GM23338 (cell line): ENCODE measurements at places on chromosomes 4 and X. TPM values are rescaled to one million over a fixed set of nuclear protein-coding genes. Genes with fewer than 3 reads are reported as not detected.

DNA sequence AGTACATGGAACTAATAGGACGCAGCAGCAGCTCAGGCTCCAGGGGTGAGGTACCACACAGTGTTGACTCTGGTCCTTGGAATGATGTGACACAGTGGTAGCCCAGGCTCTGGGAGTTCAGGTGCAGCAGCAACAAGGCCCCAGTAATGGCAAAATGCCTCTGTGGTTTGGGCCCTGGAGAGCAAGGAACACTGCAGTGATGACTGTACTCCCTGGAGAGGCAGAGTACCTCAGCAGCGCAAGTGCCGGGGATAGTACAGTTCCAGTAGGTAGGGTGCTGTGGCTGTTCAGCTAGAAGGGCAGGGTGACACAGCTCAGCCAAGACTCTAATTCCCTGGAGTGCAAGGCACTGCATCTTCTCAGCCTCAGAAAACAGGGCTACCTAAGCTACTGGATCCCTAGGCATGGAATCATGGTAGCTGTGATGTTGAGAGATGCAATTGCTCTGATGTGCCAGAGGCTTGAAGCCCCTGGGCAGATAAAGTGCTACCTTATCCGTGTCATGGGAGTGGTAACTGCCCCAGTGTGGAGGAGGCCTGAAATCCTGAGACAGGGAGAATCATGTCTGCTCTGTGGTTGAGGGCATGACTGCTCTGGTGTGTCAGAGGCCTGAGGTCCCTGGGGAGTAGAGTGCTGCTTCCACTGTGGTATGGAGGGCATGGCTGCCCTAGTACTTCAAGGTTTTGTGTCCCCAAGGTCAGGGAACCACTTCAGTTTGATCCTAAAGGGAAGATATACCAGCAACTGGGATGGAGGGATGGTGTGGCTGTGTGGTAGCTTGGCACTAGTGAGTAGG, 55.2 kb downstream of the AREG start:
- DNase-seq = no peak
- no peaks in the 10 kb centered on the region for H3K4me1 ChIP-seq
- H3K27ac ChIP-seq = no peak overlapping the region

DNA sequence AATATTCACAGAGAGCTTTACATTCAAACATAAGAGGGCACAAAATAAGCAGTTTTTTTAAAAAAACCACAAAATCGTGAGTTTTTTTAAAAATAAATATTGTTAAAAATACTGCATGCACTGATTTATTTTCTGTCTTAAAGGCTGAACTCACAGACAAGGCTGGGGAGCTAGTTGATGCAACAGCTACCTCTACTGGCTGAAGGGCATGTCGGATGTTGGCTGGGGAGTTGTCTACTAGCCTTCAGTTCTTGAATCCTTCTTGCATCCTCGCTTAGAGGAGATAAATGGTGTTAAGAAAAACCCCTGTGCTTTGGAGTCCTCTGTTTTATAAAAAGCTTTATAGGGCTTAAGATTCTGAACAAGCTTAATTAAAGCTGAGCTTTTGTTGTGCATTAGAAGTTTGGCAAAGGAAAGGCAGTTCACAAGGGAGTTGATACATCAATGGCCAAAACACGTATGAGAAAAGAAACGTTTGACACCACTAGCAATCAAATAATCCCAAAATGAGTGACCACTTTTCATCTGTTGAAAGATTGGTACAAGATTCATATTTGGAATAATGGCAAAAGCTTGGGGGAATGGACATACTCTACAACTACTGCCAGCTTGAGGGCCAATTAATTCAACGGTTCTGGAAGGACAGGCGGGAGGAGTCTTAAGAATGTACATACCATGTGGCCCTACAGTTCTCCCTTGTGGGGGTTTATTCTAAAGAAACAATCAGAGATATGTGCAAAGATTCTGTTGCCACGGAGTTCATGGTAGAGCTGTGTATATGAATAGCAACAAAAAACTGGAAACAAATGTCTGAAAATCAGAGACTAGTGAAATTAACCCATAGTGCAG, 94.7 kb downstream of the SEL1L3 start:
- DNase-seq = peak; percentile 84
- no peak overlapping the region for H3K27ac ChIP-seq
- peaks cover 15% of the 10 kb centered on the region for H3K36me3 ChIP-seq
- no peaks in the 10 kb centered on the region for H3K4me1 ChIP-seq
- H3K4me3 ChIP-seq = no peak overlapping the region

The NDST4 gene
- not detected in 2 replicates for total RNA-seq

GRCh38 chr4:48985976-48986653, at the start of gene CWH43:
Gene CWH43, plus strand, starts transcription at chr4:48986275. Its CDS starts 155 bp downstream, at chr4:48986430.
- H3K36me3 ChIP-seq = no peaks in the 10 kb centered on the region
- no peaks in the 10 kb centered on the region; the same call in 1 of the 2 replicates for H3K4me1 ChIP-seq
- peak; percentile 84 for DNase-seq
- peak within 1 kb of the TSS; percentile 68 for H3K4me3 ChIP-seq

- no peak for DNase-seq
- H3K27me3 ChIP-seq = no peaks in the 10 kb centered on the region
- no peaks in the 10 kb centered on the region for H3K36me3 ChIP-seq
- H3K4me3 ChIP-seq = no peak overlapping the region
- H3K4me1 ChIP-seq = peaks cover 5% of the 10 kb centered on the region; the same call in 1 of the 2 replicates
- no peak overlapping the region for H3K27ac ChIP-seq
These were observed 31.2 kb downstream of the CCDC149 start for GRCh38 chr4:24881508-24882196.

DNA sequence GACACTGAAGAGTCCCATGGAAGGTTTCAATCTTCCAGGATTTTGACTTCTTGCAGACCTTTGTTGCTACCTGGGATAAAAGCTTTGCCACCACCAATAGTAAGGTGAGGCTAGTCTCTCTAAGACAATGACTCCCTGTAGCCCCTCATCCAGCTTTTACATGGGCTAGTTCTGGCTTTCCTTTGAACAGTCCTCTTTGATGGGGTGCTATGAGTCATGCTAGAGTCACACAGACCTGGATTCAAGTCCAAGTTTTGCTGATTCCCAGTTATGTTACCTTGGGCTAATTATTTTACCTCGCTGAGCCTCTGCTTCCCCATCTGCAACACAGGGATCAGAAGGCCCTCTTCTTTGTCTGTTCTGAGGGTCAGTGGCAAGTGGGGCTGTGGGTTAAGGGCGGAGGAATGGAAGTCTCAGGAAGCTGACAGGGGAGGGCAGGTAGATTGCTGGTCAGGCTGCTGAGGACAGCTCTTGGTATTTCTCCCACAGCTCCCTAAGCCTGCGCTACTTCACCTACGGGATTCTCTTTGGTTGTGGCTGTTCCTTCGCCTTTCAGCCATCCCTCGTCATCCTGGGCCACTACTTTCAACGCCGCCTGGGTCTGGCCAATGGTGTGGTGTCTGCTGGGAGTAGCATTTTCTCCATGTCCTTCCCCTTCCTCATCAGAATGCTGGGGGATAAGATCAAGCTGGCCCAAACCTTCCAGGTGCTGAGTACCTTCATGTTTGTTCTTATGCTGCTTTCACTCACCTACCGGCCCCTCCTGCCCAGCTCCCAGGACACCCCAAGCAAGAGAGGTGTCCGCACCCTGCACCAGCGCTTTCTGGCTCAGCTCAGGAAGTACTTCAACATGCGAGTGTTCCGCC, 90.3 kb downstream of the RLIM start:
- H3K36me3 ChIP-seq = no peaks in the 10 kb centered on the region
- H3K4me3 ChIP-seq = no peak overlapping the region

The NAA11 gene
- total RNA-seq = not detected in 2 replicates

- H3K4me3 ChIP-seq = no peak overlapping the region
- no peak overlapping the region for H3K27ac ChIP-seq
- no peaks in the 10 kb centered on the region for H3K27me3 ChIP-seq
These were observed 2088.7 kb upstream of the AGA start for GRCh38 chr4:179530958-179531357.

- no peak for DNase-seq
- no peaks in the 10 kb centered on the region for H3K36me3 ChIP-seq
- H3K4me1 ChIP-seq = no peaks in the 10 kb centered on the region
- H3K27ac ChIP-seq = no peak overlapping the region
These were observed 77.3 kb upstream of the TMEM47 start for GRCh38 chrX:34734383-34734782.

DNA sequence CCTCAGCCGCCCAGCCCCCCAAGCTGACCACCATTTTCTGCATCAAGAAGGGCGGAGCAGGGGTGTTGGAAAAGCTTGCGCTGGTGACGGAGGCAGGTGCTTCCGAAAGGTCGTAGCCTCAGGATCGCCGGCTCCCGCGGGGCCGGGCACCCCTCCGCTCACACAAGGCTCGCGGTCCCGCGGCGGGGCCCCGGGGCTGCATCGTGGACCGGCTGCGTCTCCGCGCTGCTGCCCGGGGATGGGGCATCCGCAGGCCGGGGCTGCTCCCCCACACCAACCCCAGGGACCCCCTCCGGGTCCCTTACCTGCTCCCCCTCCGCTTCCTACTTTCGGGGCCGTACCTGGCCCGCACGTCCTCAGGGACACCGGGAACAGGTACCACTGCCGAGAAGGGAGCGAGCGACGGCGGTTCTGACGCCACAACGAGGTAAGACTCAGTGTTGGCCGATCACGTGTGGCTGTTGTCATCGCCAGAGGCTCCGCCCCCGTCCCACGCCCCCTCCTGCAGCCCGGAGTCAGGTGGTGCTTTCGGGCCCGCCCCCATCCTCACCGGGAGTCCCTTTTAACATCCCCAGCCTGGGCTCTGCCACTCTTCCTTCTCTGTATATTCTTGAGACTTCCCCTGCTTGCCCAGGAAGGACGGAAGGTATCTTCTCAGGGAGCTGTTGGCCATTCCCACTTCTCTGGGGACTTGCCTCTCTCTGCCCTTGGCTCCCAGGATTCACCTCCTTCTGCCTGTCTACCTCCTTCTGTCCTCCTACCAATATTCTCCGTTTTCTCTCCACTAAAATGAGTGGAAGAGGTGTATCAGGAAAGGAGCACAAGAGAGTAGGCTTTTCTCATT, at the start of gene BEX2:
BEX2 (minus strand) TSS at position 436 of the 844 bp plus-strand sequence. CDS start 1,014 bp downstream, outside the sequence.
- H3K4me1 ChIP-seq = 0 out of 2 replicates have a peak, but pooled peaks cover 3% of the 10 kb centered on the region
- peak within 1 kb of the TSS; percentile 73 for H3K4me3 ChIP-seq
- DNase-seq = peak; percentile 90
- H3K36me3 ChIP-seq = no peaks in the 10 kb centered on the region
- H3K27ac ChIP-seq = peak within 1 kb of the TSS; percentile 76

The CYP4V2 gene
- total RNA-seq = 3.1 and 3.4 TPM in 2 replicates

DNA sequence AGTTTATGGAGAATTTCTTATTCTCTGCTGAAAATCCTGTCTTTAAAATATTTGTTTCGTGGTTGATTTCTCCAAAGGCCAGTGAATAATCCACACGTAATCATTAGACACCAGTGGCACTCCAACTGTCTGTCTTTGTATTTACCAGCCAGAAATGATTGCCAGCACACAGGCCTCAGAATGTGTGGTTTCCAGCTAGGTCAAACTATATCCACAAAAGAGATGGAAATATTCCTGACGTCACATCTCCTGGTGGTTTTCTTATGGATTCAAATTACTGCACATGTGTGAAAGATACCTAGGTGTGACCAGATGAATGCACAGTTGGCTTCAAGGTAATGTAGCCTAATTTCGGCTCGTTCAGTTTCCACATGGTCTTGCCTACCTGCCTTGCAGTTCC, 27.2 kb upstream of the TENM3 start:
- H3K27ac ChIP-seq = no peak overlapping the region
- no peaks in the 10 kb centered on the region for H3K27me3 ChIP-seq
- H3K4me1 ChIP-seq = peaks cover 8% of the 10 kb centered on the region; the same call in 1 of the 2 replicates
- no peak for DNase-seq
- no peak overlapping the region for H3K4me3 ChIP-seq

DNA sequence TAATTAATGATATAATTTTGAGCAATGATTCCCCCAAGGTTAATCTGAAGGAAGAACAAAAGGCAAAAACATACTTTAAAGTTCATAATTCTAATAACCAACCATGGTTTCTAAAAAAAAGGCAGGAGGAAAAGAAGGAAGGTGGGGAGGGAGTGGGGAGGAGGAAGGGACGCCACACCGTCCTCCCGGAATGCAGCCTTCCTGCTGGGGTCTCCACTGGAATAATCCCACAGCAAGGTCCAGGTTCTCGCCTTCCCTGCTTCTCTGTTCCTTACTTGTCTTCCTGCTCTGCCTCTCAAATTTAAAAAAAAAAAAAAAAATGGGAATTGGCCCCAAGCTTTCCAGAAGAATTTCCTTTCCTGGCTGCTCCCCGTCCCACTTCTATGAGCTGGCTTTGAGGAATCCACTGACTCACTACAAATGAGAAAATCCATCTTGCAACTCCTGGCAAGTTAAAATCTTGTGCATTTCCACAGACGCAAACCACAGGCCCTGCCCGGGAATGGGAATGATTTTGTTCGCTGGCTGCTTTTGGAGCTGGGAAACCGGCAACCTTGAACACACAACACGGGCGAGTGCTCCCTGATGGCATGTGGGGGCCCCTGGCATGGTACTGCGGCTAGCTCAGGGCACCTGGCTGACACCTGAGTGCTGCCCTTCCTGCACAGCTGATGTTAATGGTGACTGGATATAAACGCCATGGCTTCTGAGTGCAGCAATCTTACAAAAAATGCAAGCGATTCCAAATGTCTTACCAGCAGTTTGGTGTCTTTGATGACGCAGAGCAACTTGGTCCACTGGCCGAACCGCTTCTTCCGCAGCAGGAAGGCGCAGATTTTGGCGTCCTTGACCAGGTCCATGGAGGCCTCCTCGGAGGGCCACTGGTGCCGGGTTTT, 97.0 kb downstream of the AFAP1 start:
- 0 out of 2 replicates have a peak, but pooled peaks cover 8% of the 10 kb centered on the region for H3K4me1 ChIP-seq
- H3K36me3 ChIP-seq = peaks cover 4% of the 10 kb centered on the region; the same call in 1 of the 2 replicates
- H3K27ac ChIP-seq = peak overlapping the region; percentile 78; the same call in 1 of the 2 replicates
- no peak overlapping the region for H3K4me3 ChIP-seq

The FGFR3 gene
- total RNA-seq = 14.8 and 17.4 TPM in 2 replicates
